ENCODE measurements at places on chromosomes 3 and 15. TPM values are rescaled to one million over a fixed set of nuclear protein-coding genes. Genes with fewer than 3 reads are reported as not detected.

GRCh38 chr15:83844742-83845141, 190.8 kb downstream of the ADAMTSL3 start:
- no peak for DNase-seq

The ZNF148 gene
- 50.2 TPM for total RNA-seq

The RRP9 gene
- 28.2 TPM for total RNA-seq

GRCh38 chr3:73633916-73634344, 9.2 kb upstream of the PDZRN3 start:
- no peak for DNase-seq

DNA sequence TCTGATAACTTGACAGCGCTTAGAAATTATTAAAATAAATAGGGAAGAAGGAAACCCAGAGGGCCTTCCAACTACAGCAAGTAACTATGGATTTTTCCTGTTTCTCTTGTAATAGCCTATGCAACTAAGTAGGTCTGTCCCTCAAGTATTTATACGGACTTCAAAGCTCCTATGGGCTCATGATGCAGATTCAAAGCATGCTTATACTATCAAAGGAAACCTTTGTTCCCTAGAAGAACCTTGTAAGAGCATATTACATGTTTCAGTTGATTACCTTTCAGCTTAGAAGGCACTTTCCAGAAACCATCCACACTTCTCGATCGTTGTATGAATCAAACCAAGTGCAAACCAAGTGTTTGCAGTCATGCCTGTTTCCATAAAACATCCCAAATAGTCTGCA, 158.8 kb downstream of the ALCAM start:
- no peak for DNase-seq

DNA sequence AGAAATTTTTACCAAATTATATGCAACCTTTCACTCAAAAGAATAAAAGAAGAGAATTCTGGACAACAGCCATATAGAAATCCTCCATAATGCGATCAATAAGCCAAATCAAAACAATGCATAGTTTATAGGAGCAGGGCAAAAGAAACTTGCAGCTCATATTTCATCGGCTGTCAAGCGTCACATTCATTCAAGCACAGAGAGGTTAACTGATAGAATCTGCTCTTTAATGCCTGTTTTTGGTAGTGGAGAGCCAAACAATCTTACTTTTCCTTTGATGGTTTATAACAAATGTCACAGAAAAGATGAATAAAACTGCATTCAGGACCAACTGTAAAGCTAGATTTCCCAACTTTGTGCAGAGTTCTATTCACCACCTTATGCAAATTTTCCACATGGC, 35.4 kb downstream of the PRTG start:
- DNase-seq: no peak

The MUC20 gene
- total RNA-seq: 84.4 TPM

- no peak for DNase-seq
Observed at GRCh38 chr3:149077628-149078027, 8.7 kb downstream of the HLTF start.

DNA sequence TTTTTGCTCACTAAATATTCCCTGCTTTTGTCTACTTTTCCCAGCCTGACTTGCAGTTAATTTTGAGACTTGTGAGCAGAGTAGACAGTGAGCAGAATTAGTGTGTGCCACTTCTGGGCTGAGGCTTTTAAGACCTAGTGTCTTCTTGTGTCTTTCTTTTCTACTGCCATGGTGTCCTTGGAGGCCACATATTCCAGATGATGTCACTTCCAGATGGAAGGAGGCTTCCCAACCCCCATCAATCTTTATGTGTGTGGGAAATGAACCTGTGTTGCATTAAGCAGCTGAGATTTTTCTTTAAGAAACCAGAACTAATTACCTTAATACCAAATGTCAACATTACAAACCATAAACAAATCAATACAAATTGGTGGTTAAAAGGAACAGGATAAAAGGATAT, 774.7 kb upstream of the ROBO1 start:
- no peak for DNase-seq

- no peak for DNase-seq
Observed at GRCh38 chr3:170975283-170976189, 51.0 kb downstream of the SLC2A2 start.

The ZNF660 gene
- total RNA-seq: 7.5 TPM

Data from ureter (tissue), 1 donor.